ENCODE measurements at places on chromosomes 7 and 10.

- DNase-seq: no peak
Measured at GRCh38 chr10:17278607-17279240, 50.7 kb downstream of the VIM start.

GRCh38 chr7:6015917-6016652 is 7.0 kb downstream of the AIMP2 start:
- DNase-seq: no peak

DNA sequence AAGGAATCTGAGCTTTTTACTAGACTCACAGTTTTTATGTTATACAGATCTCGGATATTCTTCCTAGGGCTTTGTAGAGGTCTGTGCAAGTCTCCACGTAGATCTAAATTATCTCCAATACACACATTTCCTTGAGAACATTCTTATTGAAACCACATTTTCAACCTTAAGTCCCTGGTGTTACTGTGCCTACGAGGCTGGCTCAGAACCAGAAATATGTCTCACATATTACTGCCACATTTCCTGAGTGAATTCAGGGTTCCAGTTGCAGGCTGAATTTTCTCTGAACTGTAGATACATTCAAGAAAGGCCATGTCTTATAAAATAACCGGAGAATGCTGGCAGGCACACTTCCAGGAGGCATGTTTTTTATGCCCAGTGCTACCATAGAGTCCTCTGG is 46.5 kb downstream of the INHBA start:
- no peak for DNase-seq

GRCh38 chr10:33154590-33154989 is 179.9 kb downstream of the NRP1 start:
- DNase-seq: no peak

GRCh38 chr7:117871401-117871777 is 1.9 kb downstream of the CTTNBP2 start:
- no peak for DNase-seq

DNA sequence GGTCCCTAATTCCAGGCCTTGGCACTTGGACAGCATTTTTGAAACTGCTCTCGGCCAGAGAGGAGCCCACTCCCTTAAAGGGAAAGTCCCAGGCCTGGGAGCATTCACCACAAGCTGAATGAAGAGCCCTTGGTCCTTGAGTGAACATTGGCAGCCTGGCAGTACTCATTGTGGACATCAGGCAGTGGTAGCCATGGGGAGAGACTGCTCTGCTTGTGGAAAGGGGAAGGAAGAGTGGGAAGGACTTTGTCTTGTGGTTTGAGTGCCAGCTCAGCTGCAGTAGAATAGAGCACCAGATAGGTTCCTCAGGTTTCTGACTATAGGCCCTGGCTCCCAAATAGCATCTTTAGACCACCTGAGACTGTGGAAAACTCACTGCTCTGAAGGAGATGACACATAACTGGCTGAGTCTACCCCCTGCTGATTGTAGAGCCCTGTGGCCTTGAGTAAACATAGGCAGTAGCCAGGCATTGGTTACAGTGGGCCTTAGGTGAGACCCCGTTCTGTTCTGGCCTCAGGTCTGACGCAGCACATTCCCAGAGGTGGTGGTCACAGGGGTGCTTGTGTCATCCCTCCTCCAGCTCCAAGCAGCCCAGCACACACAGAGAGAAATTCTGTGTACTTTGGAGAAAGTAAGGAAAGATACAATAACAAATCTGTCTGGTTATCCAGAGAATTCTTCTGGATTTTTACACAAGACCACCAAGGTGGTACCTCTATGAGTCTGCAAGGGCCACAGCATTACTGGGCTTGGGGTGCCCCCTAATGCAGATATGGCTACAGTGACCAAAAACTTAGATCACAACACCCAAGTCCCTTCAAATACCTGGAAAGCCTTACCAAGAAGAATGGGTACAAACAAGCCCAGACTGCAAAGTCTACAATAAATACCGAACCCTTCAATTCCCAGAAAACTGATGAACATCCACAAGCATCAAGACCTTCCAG is 153.8 kb downstream of the GNAI1 start:
- DNase-seq: no peak

GRCh38 chr10:1085258-1085657 is 29.1 kb downstream of the WDR37 start:
- no peak for DNase-seq

DNA sequence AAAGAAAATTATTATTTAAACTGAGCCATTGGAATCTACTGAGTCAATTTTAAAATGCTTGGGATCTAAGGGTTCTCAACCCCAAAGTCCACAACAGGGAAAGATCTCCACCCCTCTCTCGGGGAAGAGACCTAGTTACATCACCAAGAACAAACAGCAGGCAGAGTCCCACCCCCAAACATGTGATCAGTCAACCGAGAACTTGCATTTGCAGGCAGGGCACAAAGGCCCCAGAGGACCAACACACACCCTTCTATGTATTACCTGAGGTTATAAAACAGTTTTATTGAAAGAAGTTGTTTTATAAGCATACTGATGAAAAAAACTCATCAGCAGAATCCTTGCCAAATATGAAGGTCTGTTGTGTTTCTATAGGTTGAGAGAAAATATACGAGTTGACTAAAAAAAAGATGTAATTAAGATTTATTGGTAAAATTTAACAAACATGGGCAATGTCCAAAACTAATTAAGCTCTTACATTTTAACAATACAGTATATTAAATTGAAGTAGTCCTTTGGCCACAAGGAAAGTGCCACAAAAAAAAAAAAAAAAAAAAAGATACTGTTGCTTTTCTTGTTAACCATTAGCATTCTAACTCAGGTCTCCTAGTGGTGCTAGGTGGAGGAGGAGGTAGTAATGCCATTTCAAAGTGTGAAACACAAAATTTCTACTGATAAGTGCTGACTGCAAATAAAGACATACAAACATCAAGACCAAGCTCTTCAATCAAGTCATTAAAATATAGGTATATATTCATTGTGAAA is 975 bp upstream of the USP54 start:
- peak; percentile 57 for DNase-seq

- no peak for DNase-seq
Measured at GRCh38 chr10:50605269-50605950, 18.3 kb downstream of the SGMS1 start.

- no peak for DNase-seq
Measured at GRCh38 chr7:130207642-130208041, at the start of gene SSMEM1. TSS of gene SSMEM1 (plus strand) at chr7:130207860. CDS start at chr7:130207911, 51 bp downstream.

DNA sequence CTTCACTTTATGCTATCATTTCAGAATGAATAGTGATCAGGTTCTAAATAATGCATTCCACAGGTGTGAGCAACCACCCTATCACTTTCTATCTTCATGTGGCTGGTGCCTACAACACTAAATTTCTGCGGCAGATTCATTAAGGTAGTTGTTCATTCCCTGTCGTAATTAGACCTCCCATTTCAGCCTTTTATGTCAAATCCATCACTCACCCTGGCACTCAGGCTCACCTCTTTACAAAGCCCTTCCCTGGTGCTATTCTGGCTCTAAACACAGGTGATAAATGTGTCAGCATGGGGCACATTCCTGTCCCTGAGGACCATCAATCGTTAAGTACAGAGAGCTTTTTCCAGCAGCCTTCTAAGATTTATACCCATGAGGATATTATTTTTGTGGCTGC is 300.0 kb upstream of the C7orf33 start:
- no peak for DNase-seq

- DNase-seq: no peak
Measured at GRCh38 chr7:24743471-24743870, 13.8 kb downstream of the GSDME start.

DNA sequence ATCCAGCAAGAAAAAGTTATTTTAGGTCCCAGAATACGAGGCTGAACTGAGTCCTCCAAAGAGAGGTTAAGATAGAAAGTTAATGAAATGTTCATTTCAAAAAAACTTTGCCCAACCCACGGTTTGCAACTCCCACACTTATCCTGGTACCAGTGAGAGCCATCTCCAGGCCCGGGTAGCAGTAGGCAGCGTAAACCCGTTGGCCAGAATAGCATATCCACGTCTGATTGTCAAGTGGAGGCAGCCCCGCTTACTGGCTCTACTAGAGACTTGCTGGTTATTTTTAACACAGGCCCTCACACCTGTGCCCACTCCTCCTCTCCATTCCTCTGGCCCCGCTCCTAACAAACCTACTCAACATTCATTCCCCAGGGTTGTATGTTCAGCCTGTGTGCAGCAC is 109.7 kb downstream of the HIP1 start:
- DNase-seq: no peak

DNA sequence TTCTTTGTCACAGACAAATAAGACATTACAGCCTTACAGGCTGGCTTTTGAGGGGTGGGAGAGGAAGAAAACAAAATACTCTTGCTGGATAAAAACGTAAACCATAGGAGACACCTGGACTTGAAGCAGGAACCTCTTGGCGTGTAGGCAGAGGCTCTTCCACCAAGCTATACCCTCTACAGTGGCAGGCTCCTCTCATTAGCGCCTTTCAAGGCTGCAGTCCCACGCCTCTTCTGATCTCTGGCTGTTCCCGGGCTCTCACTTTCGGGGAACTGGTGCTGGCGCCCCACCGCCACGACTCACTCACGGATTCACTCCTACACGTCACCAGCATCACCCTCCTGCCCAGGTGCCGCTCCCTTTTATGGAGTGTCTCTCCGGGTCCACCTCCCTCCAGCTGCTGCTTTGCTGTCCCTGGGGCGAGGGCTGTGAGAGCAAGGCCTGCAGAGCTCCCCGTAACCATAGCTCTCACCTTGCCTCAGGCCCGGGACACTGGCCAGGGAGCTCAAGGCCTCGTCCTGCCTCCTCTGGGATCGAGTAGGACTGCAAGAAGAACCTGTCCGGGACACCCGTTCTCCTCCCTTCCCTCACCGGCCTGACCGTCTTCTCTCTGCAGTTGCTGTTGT is 62.6 kb downstream of the ZNF777 start:
- DNase-seq: no peak

- no peak for DNase-seq
Measured at GRCh38 chr10:117539903-117540639, 2.5 kb upstream of the EMX2 start.

DNA sequence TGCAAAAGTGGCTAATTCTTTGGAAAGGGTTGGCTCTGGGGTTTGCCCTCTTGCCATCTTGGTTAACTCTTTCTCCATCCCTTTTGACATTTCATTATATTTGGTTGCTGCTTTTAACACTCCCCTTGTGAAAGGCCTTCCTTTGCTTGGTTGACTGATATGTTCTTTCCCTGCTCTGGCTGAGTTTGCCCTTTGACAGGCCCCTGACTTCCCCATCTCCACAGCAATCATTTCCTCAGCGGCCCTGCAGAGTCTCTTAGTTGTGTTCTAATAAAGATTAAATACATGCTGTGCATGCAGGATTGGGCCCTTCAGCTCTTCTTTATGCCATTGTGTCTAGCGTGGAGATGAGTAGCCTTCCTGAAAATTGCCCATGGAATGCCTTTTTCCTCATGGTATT is 84.5 kb upstream of the CSTF2T start:
- no peak for DNase-seq

DNA sequence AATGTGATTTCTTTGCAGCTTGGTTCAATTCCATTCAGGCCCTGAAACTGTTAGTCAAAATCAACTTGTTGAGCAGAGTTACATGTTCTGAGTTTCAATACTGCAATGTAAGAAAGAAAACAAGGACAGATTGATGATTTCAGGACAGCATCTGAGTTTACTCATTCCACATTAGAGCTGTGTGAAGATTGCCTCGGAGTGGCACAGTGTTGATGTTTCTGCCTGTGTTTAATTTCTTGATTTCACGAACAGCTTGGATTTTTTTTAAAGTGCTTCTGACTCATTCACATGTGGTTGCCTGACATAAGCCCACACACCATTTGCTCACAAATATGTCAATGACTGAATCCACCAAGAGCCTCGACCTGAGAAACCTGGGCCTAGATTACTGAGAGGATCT is 101.2 kb upstream of the PARD3 start:
- DNase-seq: no peak

- no peak for DNase-seq
Measured at GRCh38 chr10:98433881-98434732, 12.6 kb downstream of the HPS1 start.

DNA sequence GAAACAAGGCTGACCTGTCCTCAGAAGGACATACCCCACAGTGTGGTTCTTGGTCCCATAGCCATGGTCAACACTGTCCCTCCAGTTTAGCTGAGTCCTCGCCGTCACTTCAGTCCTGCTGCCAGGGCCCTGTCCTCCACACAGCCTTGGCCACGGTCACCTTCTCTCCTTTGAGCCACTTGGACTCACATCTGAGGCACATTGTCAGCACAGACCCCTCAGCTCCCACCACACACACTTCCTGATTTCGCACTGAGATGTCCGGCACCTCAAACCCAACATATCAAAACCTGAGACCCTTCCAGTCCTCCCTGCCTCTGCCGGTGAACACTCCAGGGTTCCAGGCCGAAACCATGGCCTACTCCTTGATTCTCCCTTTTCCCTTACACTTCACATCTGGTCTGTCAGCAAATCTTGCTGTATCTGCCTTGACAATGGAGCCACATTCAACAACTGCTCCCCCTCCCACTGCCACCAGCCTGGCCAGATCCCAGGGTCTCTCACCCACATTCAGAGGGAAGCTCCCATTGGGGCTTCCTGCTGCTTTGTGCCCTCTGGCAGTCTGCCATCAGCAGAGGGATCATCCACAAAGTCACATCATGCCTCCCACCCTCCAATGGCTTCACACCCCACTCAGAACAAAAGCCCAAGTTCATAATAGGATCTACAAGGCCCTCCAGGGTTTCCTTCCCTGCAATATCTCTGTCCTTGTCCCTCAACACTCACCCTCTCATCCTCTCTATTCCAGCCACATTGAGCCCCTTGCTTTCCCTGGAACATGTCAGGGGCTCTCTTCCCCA is 219.6 kb upstream of the SHH start:
- no peak for DNase-seq

- no peak for DNase-seq
Measured at GRCh38 chr7:91082038-91082437, 182.2 kb upstream of the FZD1 start.

- DNase-seq: no peak
Measured at GRCh38 chr10:93079663-93080349, 6.1 kb downstream of the CYP26A1 start.

GRCh38 chr10:1210667-1211066 is 154.5 kb downstream of the WDR37 start:
- DNase-seq: no peak

GRCh38 chr7:121126801-121127534 is 138.5 kb downstream of the CPED1 start:
- no peak for DNase-seq

DNA sequence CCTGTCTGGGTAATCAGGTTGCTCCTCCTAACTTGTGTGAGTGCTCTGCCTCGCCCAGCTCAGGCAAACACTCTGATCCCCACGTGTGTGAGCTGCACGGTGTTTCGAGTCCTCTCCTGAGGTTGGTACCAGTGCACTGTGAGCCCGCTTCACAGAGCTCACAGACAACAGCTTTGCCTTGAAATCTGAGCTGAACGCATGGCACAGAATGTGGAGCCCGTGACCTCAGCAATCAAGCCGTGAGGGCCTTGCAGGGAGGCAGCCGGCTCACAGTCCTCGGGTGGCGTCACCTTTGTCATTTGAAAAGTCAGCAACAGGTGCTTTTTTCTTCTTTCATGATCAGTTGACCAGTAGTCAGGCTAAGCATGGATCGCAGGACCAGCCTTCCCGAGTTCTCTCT is 60.2 kb upstream of the ADGRA1 start:
- no peak for DNase-seq

Data from NCI-H774 (cell line).